ENCODE measurements at places on chromosomes 1 and 21. TPM values are rescaled to one million over a fixed set of nuclear protein-coding genes. Genes with fewer than 3 reads are reported as not detected.

DNA sequence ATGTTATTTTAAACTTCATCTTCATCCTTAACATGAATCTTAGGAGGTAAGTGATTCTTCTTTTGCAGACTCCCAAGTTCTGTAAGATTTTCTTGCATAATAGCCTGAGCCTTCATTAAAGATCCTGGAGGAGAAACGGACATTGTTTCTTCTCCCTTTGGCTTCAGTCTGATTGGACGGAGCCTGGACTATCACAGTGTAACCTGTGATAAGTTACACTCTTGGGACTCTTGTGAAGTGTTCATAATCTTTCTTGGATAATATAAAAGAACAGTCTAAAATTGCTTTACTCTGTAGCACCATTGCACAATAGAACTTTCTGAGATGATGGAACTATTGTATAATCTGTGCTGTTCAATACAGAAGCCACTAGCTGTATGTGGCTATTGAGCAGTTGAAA, 244.8 kb downstream of the DNM3 start:
- H3K36me3 ChIP-seq: no peaks in the 10 kb centered on the region
- DNase-seq: no peak
- no peak overlapping the region for H3K27ac ChIP-seq
- no peak overlapping the region for H3K4me3 ChIP-seq

Gene SPATA45
- total RNA-seq: 0.51 TPM

- DNase-seq: no peak
- H3K27ac ChIP-seq: no peak overlapping the region
- no peak overlapping the region for H3K4me3 ChIP-seq
- H3K36me3 ChIP-seq: peaks cover 3% of the 10 kb centered on the region
- no peaks in the 10 kb centered on the region for H3K27me3 ChIP-seq
These were observed 28.7 kb downstream of the RCSD1 start for GRCh38 chr1:167658574-167659328.

DNA sequence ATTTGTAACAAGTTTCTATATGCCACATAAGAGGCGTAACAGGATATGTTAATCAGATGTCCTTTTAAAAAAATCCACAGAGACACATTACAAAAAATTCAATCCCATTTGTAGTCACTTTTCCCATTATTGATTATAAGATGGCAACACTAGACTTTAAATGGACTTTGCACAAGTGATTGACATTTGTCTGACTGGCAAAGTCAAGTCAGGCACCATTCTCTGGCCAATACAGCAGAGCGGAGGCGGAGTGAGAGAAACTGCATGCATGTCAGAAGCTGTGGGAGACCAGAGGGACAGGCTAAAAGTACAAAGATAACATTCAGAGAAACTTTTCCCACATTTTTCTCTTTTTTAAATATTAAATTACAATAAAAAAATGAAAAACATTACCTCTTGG, 28.1 kb upstream of the RGS5 start:
- H3K27me3 ChIP-seq: no peaks in the 10 kb centered on the region
- no peaks in the 10 kb centered on the region for H3K4me1 ChIP-seq
- H3K36me3 ChIP-seq: peaks cover 2% of the 10 kb centered on the region

GRCh38 chr1:11746795-11747487, 11.0 kb downstream of the AGTRAP start:
- no peak overlapping the region for H3K27ac ChIP-seq
- peaks cover 4% of the 10 kb centered on the region for H3K36me3 ChIP-seq
- no peak for DNase-seq

GRCh38 chr1:223878598-223879325, 33.0 kb upstream of the TP53BP2 start:
- H3K27me3 ChIP-seq: peaks cover 3% of the 10 kb centered on the region
- H3K4me3 ChIP-seq: no peak overlapping the region
- H3K36me3 ChIP-seq: no peaks in the 10 kb centered on the region
- H3K27ac ChIP-seq: no peak overlapping the region
- H3K4me1 ChIP-seq: no peaks in the 10 kb centered on the region

- H3K36me3 ChIP-seq: no peaks in the 10 kb centered on the region
- no peaks in the 10 kb centered on the region for H3K4me1 ChIP-seq
- no peak overlapping the region for H3K4me3 ChIP-seq
- peaks cover 2% of the 10 kb centered on the region for H3K27me3 ChIP-seq
- no peak overlapping the region for H3K27ac ChIP-seq
These were observed 11.7 kb downstream of the CAPN9 start for GRCh38 chr1:230758709-230759368.

All from activated CD4-positive, alpha-beta memory T cell treated with anti-CD3 and anti-CD28 coated beads for 36 hours (primary cell).